ENCODE measurements at places on chromosomes 7 and 10.

GRCh38 chr10:23448802-23449570 lies 10.1 kb downstream of the OTUD1 start:
- no peak for DNase-seq

DNA sequence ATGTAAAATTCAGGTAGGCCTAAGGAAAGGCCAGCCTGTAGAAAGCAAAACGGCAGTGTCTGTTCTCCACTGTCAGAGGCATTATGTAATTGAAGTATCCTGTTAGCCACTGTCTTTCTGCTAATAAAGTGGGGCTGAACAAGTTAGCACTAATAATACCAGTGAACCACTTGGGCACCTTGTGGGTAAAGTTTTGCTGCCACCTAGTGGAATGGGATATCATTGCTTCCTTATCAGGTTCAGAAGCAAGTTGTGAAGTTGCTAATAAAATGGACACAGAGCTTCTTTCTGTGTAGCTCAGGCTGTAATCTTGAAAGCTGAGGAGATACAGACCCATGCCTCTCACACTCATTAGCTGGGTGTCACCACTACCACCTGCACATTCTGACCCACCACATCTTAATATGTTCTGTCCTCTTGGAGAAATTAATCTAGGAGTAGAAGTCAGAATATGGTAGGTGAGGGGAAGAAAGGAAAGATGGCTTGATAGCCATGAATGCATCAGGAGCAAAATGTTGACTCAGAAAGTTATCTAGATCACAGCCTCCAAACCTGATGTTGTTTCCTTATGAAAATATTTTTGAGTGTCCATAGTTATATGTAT lies 175.1 kb downstream of the SEPTIN7 start:
- DNase-seq: peak; percentile 82

GRCh38 chr7:152158801-152159587 lies 133.5 kb downstream of the GALNT11 start:
- no peak for DNase-seq

GRCh38 chr10:124594240-124594639 lies 132.6 kb downstream of the LHPP start:
- no peak for DNase-seq

- no peak for DNase-seq
These were observed 34.4 kb upstream of the SLC29A3 start for GRCh38 chr10:71284544-71285179.

DNA sequence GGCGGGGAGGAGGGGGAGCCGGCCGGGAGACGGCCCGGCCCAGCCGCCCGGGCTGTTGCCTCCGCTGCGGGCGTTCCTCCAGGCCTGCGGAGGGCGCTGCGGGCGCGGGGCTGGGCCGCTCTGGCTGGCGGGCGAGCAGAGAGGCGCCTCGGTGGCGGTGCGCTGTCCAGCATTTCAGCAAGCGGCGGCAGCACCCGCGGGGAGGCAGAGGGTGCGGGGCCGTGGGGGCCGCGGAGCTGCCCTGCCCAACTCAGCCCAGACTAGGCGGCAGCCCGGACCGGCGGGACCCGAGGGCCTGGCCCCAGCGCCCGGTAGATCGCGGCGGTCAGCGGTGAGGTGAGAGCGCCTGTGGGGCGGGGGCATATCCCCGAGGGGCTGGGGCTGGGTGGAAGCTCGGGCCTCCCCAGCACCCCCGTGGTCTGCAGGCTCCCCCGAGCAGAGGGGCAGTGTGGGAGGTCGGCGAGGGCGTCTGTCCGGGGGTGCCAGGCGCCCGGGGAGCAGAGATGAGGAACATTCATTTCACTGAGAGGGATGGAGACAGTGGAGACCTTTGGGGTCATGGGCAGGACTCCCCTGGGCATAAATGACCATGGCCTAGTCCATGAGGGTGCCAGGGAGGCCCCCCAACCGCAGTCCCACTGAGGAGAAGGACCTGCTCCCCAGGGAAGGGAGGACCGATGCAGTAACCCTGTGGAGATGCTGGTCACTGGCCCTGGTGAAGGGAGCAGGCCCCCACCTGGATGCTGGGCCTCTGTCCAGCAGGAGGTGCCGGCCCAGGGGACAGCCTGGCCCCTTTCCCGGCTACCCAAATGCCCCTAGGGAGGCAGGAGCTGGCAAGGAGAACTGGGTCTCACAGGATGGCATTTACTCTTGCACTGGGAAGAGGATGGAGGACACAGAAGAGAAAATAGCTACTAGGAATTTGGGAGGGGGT lies at the start of gene SRRM3:
Gene SRRM3 (plus strand): TSS at position 165 of the 934 bp plus-strand sequence. CDS start 33,171 bp downstream, outside the sequence.
- DNase-seq: peak; percentile 91

- no peak for DNase-seq
These were observed 123.3 kb downstream of the WDFY4 start for GRCh38 chr10:48807791-48808470.

DNA sequence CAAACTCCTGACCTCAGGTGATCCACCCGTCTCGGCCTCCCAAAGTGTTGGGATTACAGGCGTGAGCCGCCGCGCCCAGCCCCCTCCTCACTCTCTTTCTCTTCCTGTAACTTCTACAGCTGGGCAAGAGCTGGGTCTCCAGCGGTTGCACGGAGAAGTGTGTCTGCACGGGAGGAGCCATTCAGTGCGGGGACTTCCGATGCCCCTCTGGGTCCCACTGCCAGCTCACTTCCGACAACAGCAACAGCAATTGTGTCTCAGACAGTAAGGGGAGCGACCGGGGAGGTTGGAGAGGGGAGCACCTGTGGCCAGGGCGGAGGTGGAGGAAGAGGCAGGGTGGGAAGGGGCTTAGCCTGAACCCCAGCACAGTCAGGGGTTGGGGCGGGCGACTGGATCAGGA lies 41.4 kb downstream of the EPHB4 start:
- DNase-seq: no peak

GRCh38 chr7:104960741-104961448 lies 53.1 kb upstream of the KMT2E start:
- no peak for DNase-seq

DNA sequence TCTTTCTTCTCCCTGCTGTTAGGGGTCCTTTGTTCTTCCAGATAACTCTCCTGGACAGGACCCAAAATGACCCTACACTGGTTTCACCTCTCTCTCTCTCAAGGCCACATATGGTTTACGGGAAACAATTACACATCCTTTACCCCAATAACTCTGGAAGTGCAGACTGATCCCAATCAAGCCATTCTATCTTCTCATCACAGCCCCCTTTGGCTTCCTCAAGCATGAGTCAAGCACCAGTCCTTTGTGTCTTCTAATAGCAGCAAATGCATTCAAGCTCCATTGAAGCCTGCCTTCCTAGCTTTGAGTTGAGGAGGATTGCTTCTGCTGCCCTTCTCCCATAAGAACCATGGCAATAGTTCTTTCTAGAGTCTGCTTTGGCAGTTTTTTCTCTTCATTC lies 20.2 kb downstream of the C10orf67 start:
- no peak for DNase-seq

GRCh38 chr7:141198194-141198958 lies 124.5 kb downstream of the TMEM178B start:
- no peak for DNase-seq

GRCh38 chr7:135745703-135746312 lies 2.8 kb downstream of the FAM180A start:
- no peak for DNase-seq

DNA sequence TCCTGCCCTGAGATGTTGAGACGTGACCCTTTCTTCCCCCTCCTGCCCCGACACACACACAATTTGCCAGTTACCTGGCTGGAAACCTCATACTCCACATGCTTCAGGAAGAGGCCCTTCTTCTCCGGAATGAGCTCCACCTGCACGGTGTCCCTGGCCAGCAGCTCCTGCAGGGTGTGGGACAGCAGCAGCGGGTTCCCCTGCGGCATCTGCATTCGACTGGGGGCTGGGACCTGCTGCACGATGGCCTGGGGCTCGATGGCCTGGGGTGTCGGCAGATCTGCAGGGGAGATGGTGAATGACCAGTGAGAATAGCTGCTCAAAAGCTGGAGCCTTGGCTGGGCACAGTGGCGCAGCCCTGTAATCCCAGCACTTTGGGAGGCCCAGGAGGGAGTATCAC lies 36.0 kb downstream of the NUDT1 start:
- no peak for DNase-seq

GRCh38 chr7:136194878-136195277 lies 217.7 kb upstream of the MTPN start:
- no peak for DNase-seq

- DNase-seq: no peak
These were observed 736.2 kb downstream of the INHBA start for GRCh38 chr7:40966693-40967092.

- DNase-seq: no peak
These were observed 34.0 kb downstream of the GATA3 start for GRCh38 chr10:8088504-8088903.

DNA sequence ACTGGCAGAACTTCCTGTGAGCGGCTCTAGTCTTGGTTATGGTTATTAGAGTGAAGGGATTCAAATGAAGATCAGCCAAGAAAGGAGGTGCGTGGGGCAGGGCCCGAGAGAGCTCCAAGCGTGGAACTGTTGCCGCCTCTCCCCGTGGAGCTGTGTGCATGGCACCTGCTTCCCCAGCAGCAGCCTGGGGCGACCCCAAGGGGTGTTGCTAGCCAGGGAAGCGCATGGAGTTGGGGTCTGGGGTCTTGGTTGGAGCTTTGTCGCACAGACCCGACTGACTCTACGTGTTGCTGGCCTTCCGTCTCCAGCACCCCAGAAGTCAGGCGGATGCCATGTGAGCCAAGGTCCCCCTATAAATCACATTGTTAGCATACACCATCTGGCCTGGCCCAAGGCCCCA lies 61.0 kb downstream of the HTR5A start:
- no peak for DNase-seq

GRCh38 chr7:49714182-49714581 lies 59.3 kb upstream of the VWC2 start:
- no peak for DNase-seq

GRCh38 chr7:93097388-93097787 lies 20.4 kb downstream of the SAMD9 start:
- no peak for DNase-seq

DNA sequence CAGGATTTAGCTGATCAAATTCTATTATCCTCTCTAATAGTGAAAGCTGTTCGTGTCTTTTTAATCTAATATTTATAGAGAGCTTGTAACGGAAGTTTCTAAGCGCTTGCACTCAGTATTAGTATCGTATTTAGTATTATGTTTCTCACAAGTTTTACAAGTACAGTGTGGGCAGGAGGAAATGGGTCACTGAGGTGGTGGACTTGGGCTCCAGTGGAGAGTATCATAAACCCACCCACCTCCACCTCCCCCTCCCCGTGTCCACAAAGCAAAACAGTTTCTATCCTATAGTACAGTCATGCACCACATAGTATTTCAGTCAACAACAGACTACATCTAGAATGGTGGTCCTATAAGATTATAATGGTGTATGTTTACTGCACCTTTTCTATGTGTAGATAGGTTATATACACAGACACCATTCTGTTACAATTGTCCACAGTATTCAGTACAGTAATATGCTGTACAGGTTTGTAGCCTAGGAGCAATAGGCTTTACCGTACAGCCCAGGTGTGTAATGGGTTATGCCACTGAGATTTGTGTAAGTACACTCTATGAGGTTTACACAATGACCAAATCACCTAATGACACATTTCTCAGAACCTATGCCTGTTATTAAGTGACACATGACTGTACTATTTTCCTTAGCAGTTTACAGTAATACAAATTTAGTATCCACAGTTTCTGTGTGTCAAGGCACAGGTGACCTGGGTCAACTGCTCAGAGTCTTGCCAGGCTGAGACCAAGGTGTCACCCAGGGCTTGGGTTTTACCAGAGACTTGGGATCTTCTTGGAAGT lies 1021.3 kb upstream of the C7orf33 start:
- no peak for DNase-seq

- DNase-seq: no peak
These were observed 10.7 kb upstream of the PANK1 start for GRCh38 chr10:89655722-89656121.

DNA sequence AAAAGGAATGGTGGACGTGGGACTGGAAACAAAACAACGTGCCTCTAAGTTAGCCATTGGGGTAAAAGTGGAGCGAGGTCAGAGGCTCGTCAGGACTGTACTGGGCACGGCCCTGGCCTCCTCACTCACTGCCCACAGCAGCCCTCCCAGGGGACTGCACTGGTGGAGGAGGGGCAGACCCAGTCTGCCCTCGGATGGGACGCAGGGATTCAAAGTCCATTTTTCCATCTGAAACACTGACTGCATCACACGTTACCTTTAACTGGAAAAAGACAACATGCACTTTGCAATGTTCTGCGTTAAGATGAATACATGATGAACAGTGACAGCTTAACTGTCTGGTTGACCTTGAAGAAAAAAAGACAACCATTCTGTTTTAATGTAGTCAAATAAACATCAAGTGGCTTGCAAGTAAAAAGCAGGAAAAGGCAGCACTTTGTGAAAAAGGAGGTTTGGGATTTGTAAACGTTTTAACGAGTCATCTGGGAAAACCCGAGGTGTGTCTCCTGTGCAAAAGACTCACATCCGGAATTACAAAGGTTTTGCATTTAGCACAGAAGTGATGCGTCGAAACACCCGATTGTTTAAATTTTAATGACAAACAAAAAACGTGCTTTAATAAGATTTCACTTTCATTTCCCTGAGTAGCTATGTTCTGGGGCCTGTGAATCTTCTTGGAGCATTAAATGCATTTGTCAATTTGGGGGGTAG lies 18.8 kb downstream of the KLF6 start:
- DNase-seq: no peak

DNA sequence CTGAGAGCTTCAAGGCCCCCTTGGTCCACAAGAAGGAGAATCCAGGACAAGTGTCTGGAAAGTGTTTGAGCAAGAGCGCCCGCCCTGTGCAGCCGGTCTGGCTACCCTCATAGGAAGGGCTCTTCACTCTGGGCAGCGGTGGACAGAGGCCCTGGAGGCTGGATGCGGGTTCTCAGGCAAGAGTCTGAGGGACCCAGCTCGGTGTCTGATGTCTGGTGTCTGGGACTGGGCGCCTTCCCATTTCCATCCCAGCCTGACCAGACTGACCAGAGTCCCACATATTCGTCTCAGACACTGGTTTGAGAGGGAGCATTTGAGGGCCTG lies 59.8 kb downstream of the HK1 start:
- no peak for DNase-seq

GRCh38 chr10:3281941-3282673 lies 109.5 kb upstream of the PITRM1 start:
- DNase-seq: no peak

- peak; percentile 78 for DNase-seq
These were observed 131.1 kb upstream of the CDK1 start for GRCh38 chr10:60646966-60647796.

- DNase-seq: no peak
These were observed 656.9 kb downstream of the CNTNAP2 start for GRCh38 chr7:146773506-146773905.
